Stimulated activated naive B cell treated with anti-CD40 and anti-IgM and Interleukin-4, amounts not matched to agents 10 μg/mL and 1 μg/mL and 100 μg/mL, for 72 hours (primary cell): ENCODE measurements at places on chromosomes 7 and 10.

- DNase-seq = no peak
Measured at GRCh38 chr10:102804382-102805055, 32.7 kb downstream of the CYP17A1 start.

- DNase-seq = no peak
Measured at GRCh38 chr7:44291733-44292419, 33.5 kb downstream of the CAMK2B start.

- DNase-seq = no peak
Measured at GRCh38 chr7:4774658-4775249, 669 bp upstream of the AP5Z1 start.

DNA sequence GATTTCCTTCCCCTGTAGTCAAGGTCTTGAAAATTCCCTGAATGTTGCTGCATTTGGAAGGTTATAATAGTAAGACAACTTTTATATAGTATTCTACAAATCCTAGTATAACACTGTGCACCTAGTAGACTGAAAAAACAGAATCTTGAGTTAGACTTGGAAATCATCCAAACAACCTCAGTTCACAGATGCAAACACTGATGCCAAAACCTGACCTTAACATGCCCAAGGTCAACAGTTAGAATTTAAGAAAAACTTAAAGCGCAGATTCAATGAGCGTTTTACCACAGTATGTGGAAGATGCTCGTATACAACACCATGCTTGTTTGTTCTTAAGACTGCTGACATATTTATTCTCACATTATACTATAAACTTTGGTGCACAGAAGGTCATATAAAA, 3.0 kb downstream of the PIP4K2A start:
- DNase-seq = no peak

- DNase-seq = no peak
Measured at GRCh38 chr10:4450981-4451908, 374.8 kb upstream of the AKR1E2 start.

DNA sequence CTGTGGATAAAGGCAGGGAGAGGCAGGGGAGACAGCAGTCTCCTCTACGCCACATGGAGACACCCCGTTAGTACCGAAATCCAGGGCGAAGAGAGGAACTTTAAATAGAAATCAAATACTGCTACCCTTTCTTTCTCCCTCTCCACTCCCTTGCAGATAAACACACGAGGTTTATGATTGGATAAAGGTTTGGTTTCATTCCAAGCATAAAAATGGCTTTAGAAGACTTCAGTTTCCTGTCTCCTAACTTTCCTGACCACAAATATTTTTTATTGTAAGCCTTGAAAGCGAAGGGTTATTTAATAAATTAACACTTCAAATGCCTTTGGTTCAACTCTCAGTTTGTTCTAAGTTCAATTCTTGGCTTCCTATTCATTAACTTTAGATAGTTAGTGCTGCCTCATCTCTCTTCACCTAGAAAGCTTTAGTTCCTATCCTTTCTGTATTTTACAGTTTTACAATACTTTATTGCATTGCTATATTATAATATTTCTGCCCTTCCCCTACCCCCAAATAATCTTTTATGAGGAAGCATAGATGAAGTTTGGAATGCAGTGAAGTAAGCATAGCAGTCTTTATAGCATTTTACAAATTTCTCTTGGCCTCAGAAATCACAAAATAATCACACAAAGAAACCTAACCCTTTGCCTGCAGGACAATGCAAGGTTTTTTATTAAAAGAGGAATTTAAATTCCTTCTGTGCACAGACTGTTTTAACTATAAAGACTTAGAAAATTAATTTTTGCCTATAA, 31.5 kb upstream of the ARID5B start:
- DNase-seq = no peak

DNA sequence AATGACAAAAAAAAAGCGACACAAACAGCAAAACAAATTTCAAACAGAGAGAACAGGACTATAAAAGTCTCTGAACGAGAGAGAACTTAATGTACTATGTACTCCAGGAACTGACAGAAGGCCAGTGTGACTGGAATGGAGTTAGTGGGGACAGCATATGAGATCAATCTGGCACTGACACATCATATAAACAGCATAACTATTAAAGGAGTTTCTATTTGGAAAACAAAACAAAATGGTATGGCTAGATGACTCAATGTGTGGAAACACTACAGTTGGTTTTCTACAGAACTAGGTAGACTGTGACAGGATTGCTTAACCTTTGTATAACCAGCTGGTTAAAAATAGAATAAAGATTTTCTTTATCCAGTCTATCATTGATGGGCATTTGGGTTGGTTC, 232.9 kb upstream of the KAT6B start:
- DNase-seq = no peak

DNA sequence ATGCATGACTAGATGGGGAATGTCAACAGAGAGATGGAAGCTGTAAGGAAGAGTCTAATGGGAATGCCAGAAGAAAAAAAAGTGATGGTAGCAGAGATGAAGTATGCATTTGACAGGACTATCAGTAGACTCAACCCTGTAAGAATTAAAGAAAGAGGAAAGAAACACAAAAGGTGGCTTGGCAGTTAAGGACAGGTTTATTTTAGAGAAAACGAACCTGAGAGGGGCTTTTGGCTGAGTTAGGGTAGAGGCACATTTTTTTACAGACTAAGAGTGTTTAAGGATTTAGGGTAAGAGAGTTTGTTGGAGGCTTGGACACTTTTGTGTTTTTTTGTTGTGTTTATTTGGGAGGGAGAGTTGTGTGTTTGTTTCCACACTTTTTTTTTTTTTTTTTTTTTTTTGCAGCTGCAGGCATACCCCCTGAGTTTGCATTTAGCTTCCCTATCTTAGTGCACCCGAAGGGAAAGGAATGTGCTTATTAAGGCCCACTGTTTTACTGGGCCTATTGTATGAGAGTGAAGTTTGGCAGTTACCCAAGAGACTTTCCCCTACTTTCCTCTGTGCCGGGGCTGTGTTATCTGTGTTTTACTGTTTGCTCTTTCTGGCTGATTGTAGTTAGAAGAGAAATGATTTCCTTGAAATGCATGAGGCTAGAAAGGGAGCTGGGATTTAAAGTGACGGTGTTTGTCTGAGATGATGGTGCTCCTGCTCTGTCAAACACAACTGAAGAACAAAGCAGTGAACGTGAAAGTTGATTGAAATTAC, 32.0 kb downstream of the NPVF start:
- no peak for DNase-seq

GRCh38 chr7:94258418-94259300, 136.0 kb upstream of the COL1A2 start:
- DNase-seq = no peak

DNA sequence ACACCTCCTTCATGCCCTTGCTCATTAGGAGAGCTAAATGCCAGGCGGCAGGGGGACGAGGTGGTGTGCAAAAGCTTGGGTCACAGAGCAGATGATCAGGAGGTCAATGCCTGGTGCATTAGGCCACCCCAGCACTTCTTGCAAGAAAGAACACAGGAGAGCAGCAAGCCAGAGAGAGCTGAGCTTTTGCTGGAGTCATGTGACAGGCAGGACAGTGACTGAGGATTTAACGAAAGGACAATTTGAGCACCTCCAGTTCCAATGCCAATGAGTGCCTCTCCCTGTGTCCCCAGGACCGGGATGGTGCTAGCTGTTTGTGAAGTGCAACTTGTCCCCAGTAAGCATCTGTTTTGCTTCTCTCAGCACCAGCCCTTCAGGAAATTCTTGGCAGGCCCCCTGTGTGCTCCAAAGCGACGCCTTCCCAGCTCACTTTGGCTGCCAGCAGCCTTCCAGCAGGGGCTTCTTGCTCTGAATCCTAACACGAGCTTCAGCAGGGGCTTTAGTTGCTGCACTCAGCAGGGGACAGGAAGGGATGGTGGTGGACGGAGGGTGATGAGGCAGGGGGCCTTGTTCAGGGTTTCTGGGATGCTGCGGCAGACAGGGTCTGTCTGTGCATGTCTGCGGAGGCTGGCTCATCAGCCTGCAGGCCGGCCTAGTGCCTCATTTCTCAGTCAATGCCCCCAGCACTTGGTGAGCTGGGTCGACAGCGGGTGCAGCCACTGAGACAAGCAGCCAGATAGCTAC, 368.1 kb downstream of the RPS24 start:
- no peak for DNase-seq

- DNase-seq = no peak
Measured at GRCh38 chr7:1679326-1679965, 9.4 kb downstream of the ELFN1 start.

DNA sequence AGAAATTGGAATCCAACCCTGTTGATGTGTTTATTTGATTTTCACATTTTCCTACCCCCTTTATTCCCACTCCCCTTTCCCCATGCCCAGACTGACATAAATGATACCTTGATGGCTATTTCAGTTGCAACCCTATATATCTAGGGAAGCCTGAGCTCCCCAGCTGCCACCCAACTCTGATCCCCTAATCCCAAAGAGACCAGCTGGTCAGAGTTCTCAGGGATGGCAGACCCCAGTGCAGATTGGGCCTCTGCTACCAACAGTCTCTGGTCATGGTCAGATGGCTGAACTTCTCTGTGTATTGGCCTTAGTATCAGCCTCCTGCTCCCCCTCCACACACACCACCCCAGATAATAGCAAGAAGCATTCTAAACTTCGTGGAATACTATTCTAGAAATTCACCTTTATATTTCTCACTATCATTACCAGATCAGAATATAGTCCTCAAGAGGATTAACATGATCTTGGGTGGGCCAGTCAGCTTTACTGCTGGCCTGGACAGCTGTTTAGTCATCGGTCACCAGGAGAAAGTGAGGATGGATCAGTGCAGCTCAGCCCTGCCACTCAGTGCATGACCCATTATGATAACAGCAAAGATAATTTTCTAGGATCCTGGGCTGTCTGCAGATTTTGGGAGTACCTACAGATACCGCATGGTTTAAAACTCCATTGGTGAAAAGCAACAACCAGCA, 24.5 kb upstream of the BTRC start:
- DNase-seq = no peak

GRCh38 chr10:98848361-98848760, 387.3 kb downstream of the HPSE2 start:
- DNase-seq = no peak

DNA sequence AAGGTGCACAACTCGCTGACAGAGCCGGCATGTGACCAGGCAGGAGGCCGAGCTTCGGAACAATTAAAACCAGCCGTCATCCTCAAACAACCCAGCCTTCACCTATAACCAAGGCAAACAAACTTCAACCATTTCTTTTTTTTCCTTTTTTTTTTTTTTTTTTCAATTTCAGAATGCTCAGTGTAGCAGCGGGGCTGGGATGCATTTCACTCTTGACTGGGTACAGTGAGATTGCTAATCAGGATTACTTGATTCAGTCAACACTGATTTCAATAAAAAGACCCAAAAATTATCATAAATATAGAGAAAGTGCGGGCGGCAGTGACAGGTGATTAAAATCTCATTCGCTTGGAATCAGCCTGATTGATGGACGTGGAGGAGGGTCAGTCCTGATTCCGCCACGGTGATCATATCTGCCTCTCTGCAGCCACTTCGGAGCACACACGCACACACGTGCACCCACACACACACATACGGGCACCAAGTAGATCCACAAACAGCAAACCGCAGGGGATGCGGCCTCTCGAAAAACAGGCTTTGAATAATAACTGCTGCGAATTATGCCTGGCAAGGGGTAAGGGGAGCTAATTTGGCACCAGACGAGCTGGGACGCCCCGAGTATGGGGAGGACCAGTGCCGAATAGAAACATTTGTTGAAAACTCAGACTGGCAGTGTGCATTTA, 31.2 kb downstream of the EBF3 start:
- DNase-seq = no peak

GRCh38 chr7:4277936-4278335, 404.2 kb upstream of the FOXK1 start:
- DNase-seq = no peak

DNA sequence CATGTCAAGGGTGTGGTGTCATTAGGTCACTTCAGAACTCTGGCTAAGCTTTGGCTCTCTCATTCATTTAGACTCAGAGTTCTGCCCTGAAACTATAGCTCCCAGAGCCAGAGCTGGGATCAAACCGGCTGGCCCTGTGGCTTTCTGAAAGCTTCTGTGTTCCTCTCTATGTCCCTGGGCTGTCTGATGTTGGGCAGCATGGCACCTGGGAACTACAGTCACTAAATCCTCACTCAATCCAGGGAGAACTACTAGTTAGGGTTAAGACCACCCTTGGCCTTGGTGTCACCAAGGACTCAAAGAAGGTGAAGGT, 13.2 kb downstream of the ATG9B start:
- no peak for DNase-seq

- DNase-seq = no peak
Measured at GRCh38 chr7:16431646-16432424, 10.5 kb upstream of the CRPPA start.

- DNase-seq = no peak
Measured at GRCh38 chr10:103442031-103442461, 10.1 kb downstream of the CALHM2 start.

GRCh38 chr10:58275908-58276307, 6.9 kb downstream of the CISD1 start:
- DNase-seq = no peak

DNA sequence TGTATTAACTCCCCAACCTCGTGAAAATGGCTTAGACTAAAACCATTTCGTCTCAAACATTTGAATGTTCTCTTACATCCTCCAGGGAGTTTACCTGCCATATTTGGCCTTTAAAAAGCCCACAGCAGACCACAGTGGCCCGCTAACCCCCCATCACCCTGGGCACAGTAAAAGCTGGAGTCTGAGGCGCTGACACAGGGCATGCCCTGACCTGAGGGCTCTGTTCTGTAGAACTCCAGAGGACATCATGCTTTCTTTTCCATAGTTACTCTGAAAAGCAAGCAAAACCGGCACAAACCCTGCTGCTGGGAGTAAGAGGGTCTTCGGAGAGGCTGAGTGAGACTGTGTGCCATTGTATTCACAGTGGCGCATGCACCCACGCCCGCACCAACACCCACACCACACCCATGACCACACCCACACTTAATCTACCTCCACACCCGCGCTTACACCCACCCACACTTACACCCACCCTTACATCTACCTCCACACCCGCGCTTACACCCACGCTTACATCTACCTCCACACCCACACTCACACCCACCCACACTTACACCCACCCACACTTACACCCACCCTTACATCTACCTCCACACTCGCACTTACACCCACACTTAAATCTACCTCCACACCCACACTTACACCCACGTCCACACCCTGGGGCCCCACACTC, 32.1 kb downstream of the LRRC27 start:
- DNase-seq = no peak

- DNase-seq = no peak
Measured at GRCh38 chr10:74813381-74814259, 12.8 kb upstream of the KAT6B start.
